Stimulated activated CD8-positive, alpha-beta memory T cell treated with anti-CD3 and anti-CD28 coated beads, Interleukin-7, amount 100 ng/mL, for 1 hour (primary cell): ENCODE measurements at places on chromosomes 12 and 14.

GRCh38 chr12:7694556-7695236 is 879 bp downstream of the GDF3 start:
- DNase-seq = no peak

GRCh38 chr12:14239935-14240872 is 125.3 kb upstream of the ATF7IP start:
- DNase-seq = no peak

DNA sequence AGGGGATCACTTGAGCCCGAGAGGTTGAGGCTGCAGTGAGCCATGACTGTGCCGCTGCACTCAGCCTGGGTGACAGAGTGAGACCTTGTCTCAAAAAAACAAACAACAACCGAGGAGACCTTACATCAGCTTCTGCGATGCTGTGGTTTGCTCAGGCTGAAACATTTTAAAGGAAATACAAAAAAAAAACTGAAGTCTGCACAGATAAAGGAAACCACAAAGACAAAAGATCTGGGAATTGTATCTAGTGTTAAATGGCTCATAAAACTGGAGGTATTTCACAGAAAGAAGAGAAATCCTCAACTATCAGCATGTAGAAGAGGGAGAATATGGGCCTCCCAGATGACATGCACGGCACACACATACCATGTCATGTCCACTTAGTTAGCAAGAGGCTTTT is 60.3 kb upstream of the VPS33A start:
- no peak for DNase-seq

- DNase-seq = no peak
Observed at GRCh38 chr12:24173067-24173466, 223.6 kb upstream of the SOX5 start.

DNA sequence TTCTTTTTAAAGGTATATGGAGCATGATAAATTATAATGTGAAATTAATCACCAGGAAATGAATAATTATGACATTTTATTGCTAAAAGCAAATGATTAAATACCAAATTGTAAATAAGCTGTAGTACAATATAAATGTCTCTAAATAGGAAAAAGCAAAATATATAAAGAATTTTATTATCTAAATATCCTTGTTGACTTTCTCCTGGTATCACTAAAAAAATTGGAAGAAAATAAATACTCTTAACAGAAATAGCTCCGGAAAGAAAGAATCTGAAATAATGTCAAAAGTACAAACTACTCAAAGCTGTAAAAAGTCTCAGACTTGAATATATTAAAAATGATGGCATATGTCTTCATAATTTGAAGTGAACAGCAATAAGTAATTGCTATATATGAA is at the start of gene OR11H7:
OR11H7 (plus strand) TSS at position 301 of the 400 bp plus-strand sequence.
- no peak for DNase-seq

DNA sequence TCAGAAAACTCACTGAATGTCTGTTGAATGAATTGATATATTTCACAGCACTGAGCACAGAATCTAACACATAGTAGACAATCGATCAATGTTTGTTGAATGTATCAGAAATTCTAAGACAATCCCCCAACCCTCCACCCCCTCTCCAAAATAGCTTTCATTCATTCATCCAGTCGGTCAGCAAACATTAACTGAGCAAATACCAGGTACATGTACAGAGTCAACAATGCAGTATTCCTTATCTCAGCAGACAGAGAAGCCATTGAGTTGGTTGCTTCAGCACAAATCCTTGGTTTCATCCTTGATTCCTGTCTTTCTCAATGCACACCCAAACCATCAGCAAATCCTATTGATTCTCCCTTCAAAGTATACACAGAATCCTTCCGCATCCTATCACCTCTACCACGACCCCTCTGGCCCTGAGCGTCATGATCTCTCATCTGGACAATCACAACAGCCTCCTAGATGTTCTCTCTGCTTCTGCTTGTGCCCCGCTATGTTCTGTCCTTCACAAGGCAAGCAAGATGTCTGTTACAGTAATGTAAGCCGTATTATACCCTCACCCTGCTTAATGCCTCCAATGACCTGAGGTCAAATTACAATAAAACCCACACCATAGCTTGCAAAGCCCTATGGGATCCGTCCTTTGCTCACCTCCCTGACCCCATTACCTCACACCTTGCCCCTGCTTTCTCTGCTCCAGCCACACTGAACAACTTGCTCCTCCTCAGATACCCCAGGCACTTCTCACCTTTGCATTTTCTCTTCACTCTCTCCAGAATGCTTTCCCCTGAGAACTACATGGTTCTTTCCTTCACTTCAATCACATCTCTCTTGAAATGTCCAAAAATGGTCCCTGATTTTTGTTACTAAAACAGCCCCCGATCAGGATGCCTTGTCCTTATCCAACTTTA is 738.1 kb upstream of the TBX3 start:
- no peak for DNase-seq

GRCh38 chr12:130253866-130254265 is 83.8 kb upstream of the PIWIL1 start:
- no peak for DNase-seq

DNA sequence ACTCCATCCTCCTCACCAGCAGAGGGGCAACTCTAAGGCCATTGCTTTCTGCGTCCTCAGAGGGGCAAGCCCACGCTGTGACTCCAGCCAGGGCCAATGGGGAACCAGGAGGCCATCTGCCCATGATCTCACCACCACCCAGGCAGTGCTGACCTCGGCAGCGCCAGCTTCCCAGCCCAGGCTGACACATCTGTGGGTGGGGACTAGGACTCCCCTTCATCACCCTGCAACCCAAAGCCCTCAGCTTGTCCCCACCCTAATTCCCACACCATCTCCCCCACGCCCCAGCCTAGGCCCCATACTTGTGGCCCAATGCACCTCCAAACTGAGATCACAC is 58.6 kb downstream of the VWF start:
- DNase-seq = no peak

- DNase-seq = no peak
Observed at GRCh38 chr14:99401621-99402284, 78.9 kb downstream of the SETD3 start.

DNA sequence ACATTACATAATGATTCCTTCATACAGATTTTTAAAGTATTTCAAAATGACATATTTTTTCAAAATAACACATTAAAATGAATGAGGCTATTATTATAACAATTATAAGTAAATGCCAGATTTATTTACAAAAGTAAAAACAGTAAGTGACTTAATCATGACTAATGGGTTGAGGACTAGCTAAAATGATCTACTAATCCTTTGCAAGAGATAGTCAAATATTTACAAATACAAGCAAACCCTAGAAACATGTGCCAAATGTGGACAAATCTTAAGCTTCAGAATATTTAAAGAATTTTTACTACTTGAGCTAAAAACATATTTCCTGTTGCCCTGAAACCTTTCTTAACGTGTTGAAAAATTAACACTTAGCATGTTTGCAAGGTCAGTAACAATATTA is 74.8 kb downstream of the KIF21A start:
- no peak for DNase-seq
